ENCODE measurements at places on chromosomes 7 and 10. TPM values are rescaled to one million over a fixed set of nuclear protein-coding genes. Genes with fewer than 3 reads are reported as not detected.

DNA sequence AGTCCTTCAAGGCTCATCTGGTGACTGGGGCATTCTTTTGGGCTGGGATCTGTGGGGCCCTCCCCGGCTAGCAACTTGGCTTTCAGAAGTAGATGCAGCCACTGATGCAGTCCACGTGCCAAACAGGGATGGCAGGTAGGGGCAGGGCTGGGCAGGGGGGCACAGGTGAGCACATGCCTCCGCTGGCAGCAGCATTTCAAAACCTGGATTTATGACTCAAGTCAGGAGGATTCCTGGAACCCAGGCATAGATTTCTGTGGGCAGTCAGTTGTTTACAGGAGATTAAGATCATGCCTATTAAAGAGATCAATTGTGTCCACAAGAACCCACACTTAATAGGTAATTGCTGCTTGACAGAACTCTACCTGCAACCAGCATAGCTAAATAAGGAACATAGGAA, 839 bp upstream of the HABP2 start:
- DNase-seq = no peak

GRCh38 chr10:102450374-102451104, 804 bp downstream of the C10orf95 start:
- DNase-seq = peak; percentile 51

- no peak for DNase-seq
Observed at GRCh38 chr10:78634389-78634815, 434.4 kb upstream of the ZMIZ1 start.

- no peak for DNase-seq
Observed at GRCh38 chr10:35449944-35450343, 113.6 kb downstream of the CCNY start.

DNA sequence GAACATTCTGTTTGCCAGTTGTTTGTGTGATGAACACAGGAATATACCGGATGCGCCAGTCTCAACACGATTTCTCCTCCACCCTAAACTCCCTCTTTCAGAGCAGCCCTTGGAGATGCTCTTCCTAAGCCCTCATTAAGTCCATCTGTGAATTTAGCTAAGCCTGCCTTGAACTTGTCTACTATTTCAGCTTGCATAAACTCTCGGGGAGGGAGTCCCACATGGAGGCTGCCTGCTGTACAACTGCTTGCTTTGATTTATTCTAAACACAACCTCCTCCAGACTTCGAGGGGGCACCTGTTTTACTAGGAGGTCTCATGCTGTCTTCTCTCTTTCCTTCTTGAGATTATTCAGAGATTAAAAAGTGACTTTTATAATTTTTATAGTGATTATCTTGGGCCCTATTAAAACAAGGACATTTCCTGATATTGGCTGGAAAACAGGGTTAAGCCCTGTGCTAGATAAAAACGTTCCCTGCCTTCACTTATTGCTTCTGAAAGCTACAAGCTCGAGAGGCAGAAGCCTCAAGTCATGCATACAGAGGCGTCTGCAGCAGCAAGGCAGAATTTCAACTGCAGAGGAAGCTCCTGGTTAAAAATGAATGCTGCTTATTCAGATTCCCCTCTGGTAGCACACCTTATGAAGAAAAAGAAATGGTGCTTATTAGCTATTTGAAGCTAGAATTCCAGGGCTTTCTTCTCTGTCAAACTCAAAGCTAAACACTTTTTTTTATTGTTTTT, 174.3 kb downstream of the FANK1 start:
- no peak for DNase-seq

DNA sequence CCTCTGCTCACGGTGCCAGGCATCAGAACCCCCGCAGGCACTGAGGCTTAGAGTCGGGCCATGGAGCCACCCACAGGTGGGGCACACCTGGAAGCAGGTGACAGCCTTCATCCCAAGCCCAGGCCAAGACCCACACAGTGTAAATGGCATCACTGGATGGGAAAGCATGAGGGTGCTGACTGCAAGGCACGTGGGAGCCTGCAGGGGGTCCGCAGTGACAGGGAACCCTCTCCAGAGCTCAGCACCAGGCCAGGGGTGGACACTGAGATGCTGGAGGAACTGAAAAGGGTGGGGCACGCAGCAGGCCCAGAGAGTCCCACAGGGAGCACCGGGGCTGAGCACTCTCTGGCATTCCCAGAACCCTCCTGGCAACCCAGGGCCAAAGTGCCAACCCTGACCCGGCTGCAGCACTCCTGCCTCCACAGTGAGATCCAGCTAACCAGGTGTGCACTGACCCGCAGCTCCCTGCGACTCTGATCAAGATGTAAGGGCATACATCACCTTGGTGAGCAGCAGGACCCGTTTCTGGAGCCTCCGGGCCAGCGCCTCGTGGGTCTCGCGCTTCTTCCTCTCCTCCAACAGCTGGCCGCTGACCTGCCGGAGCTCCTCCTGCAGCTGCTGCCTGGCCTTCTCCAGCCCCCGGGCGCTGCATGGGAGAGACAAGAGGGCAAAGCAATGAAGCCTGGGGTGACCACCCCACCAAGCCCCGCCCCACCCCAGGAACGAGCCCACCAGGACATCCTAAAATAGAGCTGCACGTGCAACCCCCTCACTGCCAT, 163.9 kb downstream of the MAD1L1 start:
- no peak for DNase-seq

- no peak for DNase-seq
Observed at GRCh38 chr10:58064714-58065528, 202.8 kb downstream of the IPMK start.

GRCh38 chr10:132375116-132375794, 21.7 kb upstream of the PWWP2B start:
- no peak for DNase-seq

GRCh38 chr10:120453886-120454285, 3.1 kb upstream of the PLPP4 start:
- DNase-seq = no peak

- DNase-seq = no peak
Observed at GRCh38 chr7:101754424-101755159, 62.8 kb upstream of the CUX1 start.

- no peak for DNase-seq
Observed at GRCh38 chr7:1906087-1906830, 236.2 kb downstream of the ELFN1 start.

GRCh38 chr7:38151556-38151955, 26.5 kb upstream of the STARD3NL start:
- DNase-seq = no peak

GRCh38 chr10:73506074-73506473, 10.2 kb upstream of the PPP3CB start:
- no peak for DNase-seq

DNA sequence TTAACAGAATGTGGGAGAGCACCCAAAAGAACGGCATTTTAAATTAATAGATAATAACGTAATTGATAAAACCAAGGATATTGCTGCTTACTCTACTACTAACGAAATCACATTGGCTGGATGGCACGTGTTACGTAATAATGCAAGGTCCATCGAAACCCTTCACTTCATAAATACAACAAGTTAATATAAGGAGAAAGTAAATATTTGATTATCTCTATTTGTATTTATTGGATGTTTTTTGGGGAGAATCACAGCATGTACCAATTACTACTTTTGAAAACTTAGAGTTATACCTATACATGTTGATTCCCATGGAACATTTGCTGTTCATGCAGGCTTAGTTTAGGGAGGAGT, 1.6 kb downstream of the PRKG1 start:
- DNase-seq = no peak

GRCh38 chr10:178208-178607, 43.0 kb downstream of the ZMYND11 start:
- DNase-seq = no peak

GRCh38 chr7:42991913-42992591, 59.9 kb downstream of the MRPL32 start:
- DNase-seq = no peak

DNA sequence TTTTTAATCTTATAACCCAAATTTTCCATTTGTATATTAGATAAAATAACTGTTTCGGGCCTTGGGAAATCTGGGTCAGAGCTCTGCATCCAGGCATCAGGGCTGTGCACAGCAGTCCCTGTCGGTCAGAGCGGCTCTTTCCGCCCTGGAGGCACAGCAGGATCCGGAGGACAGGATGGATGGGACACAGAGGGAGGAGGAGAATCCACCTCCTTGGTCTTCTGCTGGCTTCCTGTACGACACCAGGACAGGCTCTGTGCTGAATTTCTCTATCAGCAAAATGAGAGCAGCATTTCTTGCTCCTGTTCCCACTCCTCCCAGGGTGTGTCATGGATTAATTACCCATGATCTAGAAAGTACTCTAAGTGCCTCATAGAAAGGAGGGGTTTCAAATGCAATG, 254.9 kb downstream of the SKAP2 start:
- DNase-seq = no peak

DNA sequence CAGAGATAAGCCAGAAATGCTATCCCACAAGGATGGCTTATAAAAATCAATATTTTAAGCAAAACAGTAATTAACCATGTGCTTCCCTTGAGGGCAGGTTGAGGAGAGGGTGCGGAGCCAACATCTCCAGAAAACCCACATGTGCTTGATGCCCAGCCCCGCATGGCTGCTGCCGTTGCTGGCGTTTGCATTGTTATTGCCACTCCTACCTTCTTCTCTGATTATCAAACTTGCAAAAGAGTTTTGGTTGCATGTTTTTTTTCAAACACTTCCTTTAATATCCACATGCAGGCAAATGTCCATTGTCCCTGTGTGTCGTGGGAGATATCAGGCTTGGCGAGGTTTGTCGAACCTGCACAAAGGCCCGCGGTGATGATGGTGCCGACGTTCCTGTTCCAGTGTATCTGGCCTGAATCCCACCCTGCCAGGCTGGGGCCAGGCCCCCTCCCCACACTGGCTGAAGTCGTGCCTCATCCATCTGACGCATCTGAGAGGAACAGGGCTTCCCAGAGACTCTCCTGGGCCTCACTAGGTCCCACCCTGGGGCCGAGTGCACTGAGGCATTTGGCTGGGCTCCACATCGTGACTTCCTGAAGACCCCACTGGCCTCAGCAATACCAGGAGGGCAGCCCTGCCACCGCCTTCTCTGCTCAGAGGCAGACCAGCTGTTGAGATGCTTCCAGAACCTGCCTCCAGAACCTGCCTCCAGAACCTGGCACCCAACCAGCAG, 40.9 kb downstream of the TCERG1L start:
- DNase-seq = no peak

- DNase-seq = no peak
Observed at GRCh38 chr10:132644527-132645246, 107.1 kb downstream of the INPP5A start.

- DNase-seq = no peak
Observed at GRCh38 chr10:108422286-108422685, 1257.8 kb upstream of the SORCS1 start.

GRCh38 chr7:158550394-158550700, 37.3 kb downstream of the PTPRN2 start:
- DNase-seq = no peak

DNA sequence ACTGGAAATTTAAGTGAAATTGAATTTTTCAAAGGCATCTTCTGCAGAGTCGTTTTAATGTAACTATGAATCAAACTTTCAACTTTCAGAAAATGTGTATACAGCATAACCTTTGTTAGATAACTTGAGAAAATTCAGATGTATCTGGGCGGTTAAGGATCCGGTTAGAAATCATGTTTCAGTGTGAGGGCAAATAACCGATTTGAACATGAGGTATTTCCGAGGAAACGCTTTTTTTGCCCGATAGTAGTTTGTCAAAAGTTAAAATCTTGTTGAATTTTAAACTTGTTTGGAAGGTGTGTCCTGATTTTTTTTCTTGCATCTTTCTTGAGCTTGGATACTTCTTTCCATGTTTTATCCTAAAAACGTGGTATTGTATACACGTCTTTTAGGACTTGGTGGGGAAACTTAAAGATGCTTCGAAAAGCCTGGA, 1.3 kb upstream of the BMI1 start:
- no peak for DNase-seq

DNA sequence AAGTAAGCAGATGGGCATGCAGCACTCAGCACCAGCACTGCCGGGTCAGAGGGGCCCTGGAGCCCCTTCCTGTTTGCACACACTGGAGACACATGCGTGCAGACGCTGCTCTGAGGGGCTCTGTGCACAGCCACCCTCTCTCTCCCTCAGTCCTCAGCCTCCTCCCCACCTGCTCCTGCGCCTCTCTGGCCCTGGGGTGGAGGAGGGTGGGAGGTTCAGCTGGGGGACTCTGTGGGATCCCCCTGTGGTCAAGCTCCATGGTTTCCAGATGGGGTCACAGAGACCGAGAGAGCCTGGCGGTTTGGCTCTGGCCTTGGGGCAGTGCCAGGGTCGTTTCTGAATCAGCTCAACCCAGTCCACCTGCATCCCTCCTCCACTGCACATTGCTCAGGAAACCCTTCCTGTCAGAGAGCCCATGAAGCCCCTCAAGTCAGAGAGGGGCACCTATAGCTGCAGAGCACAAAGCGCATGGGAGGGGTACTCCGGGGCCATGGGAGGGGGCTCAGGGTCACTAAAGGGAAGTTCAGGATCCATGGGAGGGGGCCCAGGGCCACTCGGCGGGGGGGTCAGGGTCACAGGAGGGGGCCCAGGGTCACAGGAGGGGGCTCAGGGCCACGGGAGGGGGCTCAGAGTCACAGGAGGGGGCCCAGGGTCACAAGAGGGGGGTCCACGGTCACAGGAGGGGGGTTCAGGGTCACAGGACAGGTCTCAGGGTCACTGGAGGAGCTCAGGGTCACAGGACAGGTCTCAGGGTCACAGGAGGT, 161.7 kb downstream of the ADARB2 start:
- DNase-seq = no peak

DNA sequence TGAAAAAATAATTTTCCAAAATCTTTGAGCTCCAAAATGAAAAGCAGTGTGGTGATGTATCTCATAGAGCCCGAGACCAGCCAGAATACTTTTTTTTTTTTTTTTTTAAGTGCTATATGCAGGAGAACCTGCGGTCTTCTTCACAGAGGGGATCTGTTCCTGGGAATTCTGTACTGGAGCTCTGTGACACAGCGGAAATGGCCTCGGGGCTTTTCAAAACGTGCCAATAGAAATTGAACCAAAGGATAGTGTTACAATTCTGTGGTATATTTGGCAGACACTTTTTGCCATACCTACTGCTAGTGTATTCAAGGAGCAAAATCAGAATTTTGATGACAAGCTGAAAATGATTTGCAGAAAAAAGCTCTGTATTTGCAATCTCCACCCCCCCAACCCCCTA, 1429.3 kb upstream of the LRRTM3 start:
- DNase-seq = no peak

CUZD1 gene
- total RNA-seq = not detected

PDGFA gene
- total RNA-seq = 10.4 TPM

VDAC2 gene
- total RNA-seq = 277 TPM

ITGB8 gene
- 30.6 TPM for total RNA-seq

ACTR3C gene
- 25.6 TPM for total RNA-seq

CYP2C8 gene
- total RNA-seq = 0.61 TPM

HOXA10 gene
- total RNA-seq = not detected

TYSND1 gene
- 32.4 TPM for total RNA-seq

OR2A1 gene
- total RNA-seq = not detected

All from esophagus squamous epithelium (tissue), 5 donors.